CD8-positive, alpha-beta memory T cell (primary cell): ENCODE measurements at places on chromosomes 3 and 15.
A peak's percentile ranks its signal among the peaks of the same experiment; 100 is the strongest.

DNA sequence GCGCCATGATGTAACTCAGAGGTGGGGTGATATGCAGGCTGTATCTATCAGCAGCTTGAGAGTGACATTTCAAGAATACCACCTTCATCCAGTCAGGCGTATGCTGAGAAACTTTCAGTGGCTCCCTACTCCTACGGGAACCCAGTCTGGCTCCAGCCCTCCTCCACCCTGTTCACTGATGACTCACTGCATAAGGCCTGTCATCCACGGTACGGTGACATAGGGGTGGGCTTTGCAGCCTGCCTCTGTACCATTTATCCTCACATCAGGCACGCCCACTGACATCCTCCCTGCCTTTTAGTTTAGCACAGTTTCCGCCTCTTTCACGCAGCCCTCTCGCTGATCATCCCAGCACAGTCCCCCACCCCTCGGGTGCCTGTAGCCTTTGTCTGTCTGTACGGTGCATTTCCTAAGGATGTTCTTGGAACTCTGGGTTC lies 11.7 kb downstream of the PXYLP1 start:
- peak; percentile 49 for DNase-seq

DNA sequence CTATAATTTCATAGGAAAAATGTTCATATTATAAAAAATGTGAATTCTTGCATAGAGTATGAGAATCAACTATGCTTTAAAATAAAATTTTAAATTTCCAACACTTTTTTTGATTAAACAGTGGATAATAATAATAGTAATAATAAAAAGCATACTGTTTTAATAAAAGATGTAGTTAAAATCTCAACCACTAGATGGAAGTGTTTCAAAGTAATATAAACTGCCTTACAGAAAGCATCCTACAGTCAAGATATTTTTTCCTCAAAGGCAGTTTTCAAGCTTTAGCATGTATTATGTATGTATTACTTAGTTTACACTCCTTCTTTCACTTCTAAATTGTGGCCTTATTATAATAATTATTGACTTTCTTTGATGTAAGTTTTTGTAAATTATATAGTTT lies 217.5 kb downstream of the CHL1 start:
- no peak for DNase-seq

- DNase-seq, result no peak
Observed at GRCh38 chr15:67251318-67251717, 3.1 kb downstream of the AAGAB start.

- DNase-seq, result no peak
Observed at GRCh38 chr3:185732782-185733181, 92.1 kb downstream of the IGF2BP2 start.

- DNase-seq, result no peak
Observed at GRCh38 chr3:159627634-159628033, 361.0 kb upstream of the IL12A start.

GRCh38 chr3:196323691-196324090 lies 5.7 kb upstream of the DYNLT2B start:
- DNase-seq, result no peak

- no peak for DNase-seq
Observed at GRCh38 chr3:42051384-42052131, 39.6 kb upstream of the TRAK1 start.
